SW 1271 (cell line): ENCODE measurements at places on chromosomes 5 and 9.

DNA sequence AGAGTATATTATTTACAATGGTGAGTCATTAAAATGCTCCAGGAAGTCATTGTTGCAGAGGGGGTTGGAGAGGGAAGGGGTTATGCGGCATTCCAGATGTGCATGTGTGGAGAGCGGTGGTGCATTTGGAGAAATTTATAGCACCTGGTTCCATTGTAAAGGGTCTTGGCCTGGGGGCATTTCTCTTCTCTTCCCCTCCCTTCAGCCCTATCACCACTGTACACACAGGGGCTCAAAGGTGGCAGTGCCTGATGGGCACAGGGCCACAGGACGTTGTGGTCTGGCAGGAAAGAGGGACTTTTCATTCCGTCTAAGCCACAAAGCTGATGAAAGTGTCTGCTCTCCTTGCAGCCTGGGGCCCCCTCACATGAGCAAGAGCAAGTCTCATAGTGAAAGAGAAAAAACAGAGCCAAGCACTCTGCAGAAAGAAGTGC is 442.4 kb upstream of the ZNF462 start:
- DNase-seq = no peak

DNA sequence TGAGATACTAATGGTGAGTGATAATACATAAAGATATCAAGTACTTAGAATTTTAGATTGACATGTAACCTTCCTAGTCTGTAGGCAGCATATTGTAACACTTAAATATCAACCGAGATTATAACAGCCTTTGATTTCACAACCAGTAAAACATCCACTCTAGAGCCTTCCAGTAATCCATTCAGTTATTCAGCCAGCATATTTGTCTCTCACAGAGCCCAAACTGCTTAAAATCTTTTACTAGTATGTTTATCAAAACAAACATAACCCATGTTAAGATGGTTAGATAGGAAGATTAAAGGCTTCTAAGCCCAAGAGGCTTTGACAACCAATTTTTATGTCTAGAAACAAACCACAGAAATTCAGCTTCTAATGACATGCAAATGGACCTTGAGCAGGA is 177.9 kb upstream of the FST start:
- DNase-seq = no peak

- DNase-seq = no peak
Observed at GRCh38 chr5:39785410-39785809, 360.6 kb upstream of the DAB2 start.

GRCh38 chr9:127333221-127334064 is 63.5 kb upstream of the SLC2A8 start:
- no peak for DNase-seq

DNA sequence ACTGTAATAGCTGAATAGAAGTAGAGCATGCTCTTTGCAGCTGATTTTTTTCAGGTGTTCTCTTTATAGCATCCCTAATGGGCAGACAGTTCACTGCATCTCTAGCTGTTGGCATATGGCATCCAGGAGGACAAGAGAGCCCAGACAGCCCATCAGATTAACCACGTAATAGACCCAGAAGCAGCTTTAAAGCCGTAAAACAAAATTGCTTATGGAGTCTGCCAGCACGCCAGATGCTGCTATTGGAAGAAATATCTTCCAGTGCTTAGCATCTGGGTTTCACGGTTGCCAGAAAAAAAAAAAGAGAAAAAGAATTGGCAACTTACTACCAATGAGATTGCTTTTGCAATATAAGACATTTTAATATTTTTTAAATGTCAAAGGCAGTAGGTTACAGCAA is 869.4 kb upstream of the NUDT12 start:
- DNase-seq = no peak

DNA sequence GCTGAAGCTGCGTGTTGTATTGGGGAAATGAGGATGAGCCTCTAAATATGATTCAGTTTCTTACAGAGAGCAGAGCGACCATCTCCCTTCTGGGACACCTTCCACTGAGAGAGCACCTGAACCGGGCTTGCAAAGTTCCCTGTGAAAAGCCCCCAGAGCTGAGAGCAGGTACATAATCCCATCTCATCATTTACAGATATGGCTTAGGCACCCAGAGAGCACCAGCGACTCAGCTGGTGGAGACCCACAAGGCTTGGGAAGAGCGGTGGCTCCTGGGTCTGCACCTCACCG is 324.3 kb upstream of the IRX4 start:
- no peak for DNase-seq

DNA sequence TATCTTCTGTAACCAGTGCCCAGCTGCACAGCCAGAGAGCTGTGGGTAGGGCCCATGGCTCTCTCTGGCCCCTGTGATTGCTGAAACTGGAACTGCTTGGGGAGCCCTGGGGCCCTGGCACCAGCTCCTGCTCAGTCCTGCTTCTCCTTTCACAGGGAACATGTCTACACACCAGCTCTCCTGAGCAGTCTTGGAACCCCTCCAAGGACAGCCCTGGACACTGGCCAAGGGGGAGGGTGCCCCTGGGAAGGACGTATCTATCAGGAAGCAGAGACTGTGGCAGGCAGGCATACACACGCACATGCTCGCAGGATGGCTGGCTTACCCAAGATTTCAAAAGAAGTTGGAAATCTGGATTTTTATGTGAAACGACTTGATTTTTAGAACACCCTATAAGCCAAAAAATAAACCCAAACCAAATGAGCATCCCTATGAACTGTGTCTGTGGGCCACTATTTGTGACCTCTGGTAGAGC is 8.8 kb upstream of the TRAF1 start:
- no peak for DNase-seq

- DNase-seq = no peak
Observed at GRCh38 chr5:123086376-123087055, 2.5 kb upstream of the PRDM6 start.

- DNase-seq = no peak
Observed at GRCh38 chr9:91034521-91034920, 232.9 kb downstream of the SYK start.

GRCh38 chr9:110081395-110081794 is 126.6 kb downstream of the C9orf152 start:
- peak; percentile 40 for DNase-seq

- DNase-seq = no peak
Observed at GRCh38 chr9:37626708-37627292, 24.0 kb upstream of the FRMPD1 start.

- no peak for DNase-seq
Observed at GRCh38 chr9:95494416-95495371, 22.1 kb downstream of the PTCH1 start.

GRCh38 chr5:17481378-17481777 is 16.7 kb upstream of the TAF11L2 start:
- no peak for DNase-seq
